M059J (cell line): ENCODE measurements at places on chromosomes 1 and 21.

- DNase-seq, result peak; percentile 50
Measured at GRCh38 chr21:34274001-34274400, 89.8 kb upstream of the KCNE2 start.

GRCh38 chr1:219666242-219666641 is 53.3 kb upstream of the ZC3H11B start:
- peak; percentile 62 for DNase-seq

GRCh38 chr1:72845381-72845780 is 563.0 kb upstream of the NEGR1 start:
- DNase-seq, result peak; percentile 4

DNA sequence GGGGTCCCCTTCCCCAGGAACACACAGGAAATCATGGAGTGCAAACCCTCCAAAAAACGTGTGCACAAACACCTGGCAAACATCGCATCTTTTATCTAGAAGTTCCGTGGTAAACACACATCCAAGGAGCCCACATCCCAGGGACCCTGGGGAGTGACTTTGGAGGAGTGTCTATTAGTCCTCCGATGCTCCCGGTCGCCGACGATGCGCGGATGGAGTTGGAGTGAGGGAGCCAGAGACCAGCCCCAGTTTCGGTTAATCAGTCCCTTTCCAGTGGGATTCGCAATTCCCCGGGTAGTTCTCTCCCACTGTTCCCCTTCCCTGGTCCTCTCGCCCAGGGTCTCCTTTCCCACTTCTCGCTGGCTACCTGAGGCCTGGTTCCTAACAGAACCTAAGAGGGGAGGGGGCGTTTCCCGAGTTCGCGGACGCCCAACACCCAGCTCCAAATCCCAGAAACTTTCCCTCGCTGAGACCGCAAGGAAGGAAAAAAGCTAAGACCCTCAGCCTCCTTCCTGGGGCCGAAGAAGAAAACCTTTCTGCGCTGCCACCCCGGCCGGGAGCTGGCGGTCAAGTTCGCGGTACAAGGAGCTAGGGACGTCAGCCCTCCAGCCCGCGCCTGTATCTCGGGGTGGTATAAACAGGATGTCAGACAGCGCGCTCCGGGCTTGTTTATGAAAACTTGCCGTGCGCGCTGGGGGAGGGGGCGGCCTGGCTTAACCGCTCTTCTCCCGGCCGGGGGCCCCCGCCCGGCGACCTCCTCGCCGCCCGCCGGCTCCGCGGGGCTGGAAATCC is 787 bp downstream of the JAK1 start:
- peak; percentile 77 for DNase-seq

DNA sequence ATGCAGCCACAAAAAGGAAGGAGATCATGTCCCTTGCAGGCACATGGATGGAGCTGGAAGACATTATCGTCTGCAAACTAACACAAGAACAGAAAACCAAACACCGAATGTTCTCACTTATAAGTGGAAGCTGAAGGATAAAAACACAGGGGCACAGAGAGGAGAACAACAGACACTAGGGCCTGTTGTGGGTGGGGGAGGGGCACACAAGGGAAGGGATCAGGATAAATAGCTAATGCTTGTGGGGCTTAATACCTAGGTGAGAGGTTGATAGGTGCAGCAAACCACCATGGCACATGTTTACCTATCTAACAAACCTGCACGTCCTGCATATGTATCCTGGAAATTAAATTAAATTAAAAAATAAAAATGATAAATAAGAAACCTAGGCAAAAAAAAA is 969.9 kb downstream of the TTLL7 start:
- DNase-seq, result no peak

DNA sequence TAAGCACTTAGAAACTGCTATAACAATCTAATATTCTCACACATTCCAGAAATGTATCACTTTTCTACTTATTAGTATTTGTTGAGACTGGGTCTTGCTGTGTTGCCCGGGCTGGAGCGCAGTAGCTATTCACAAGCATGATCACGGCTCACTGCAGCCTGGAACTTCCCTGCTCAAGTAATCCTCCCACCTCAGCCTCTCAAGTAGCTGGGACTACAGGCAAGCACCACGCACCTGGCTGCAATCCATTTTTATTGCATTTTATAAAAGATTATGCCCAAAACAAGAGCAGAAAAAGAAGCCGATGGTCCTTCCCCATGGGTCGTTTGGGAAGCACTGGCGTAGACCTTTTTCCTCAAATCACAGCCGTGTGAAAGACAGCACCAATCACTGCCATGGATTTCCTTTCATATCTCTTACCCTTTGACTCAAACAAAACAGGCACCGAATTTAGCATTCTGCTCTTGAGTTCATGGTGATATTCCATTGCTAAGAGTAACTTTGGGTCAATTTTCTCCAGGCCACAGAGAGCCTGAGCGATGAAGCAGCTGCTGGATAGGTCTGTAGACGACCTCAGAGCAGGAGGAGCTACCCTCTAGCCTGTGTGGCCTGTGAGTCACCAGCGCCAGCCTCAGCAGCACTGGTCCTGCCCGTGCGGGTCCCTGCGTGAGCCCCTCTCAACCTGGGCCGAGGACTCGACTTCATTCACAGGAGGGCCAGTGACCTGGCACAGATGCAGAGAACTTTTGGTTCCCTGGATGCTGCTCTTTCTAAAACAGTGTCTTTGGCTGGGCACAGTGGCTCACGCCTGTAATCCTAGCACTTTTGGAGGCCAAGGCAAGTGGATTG is 80.8 kb downstream of the PIK3CD start:
- no peak for DNase-seq

- no peak for DNase-seq
Measured at GRCh38 chr1:235935235-235936225, 68.8 kb upstream of the LYST start.

GRCh38 chr1:25556791-25557476 is 13.5 kb downstream of the LDLRAP1 start:
- peak; percentile 74 for DNase-seq

- DNase-seq, result no peak
Measured at GRCh38 chr1:162368451-162368850, 8.2 kb downstream of the SPATA46 start.

GRCh38 chr1:183185941-183186490 is at the start of gene LAMC2:
Gene LAMC2 (plus strand): TSS chr1:183186264. CDS start chr1:183186353, 89 bp downstream.
- DNase-seq, result no peak

DNA sequence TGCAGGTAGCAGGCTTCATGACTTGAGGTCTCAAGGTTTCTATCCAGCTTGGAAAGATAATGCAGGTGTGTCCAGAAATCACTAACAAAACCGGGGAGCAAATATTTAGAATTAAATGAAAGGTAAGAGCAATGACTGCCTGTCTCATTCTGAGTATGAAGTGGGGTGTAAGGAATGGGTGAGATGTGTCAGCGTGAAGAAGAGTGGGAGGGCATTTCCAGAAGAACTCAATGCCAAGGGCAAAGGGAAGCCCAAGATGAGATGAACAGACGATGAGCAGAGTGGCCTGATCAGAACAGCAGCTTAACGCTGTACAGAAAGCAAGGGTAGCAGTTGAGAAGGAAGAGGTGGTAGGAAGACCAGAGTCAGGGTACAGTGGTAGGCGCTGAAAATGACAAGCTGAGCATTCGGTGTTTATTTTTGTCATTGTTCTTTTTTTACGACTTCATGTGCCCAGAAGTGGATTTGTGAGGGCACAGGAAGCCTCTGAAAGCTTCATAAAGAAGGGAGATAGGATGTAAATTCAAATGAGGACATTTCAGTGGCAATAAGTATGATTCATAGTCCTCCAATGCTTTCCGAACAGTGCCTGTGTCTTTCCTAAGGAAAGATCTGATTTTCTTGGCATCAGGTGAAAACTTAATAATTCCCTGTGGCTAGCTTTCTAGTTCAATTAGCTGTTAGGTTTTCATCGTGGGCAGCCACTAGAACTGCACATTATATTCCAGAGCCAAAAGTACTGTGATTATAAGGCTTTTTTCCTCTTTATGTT is 190.5 kb downstream of the APP start:
- no peak for DNase-seq

DNA sequence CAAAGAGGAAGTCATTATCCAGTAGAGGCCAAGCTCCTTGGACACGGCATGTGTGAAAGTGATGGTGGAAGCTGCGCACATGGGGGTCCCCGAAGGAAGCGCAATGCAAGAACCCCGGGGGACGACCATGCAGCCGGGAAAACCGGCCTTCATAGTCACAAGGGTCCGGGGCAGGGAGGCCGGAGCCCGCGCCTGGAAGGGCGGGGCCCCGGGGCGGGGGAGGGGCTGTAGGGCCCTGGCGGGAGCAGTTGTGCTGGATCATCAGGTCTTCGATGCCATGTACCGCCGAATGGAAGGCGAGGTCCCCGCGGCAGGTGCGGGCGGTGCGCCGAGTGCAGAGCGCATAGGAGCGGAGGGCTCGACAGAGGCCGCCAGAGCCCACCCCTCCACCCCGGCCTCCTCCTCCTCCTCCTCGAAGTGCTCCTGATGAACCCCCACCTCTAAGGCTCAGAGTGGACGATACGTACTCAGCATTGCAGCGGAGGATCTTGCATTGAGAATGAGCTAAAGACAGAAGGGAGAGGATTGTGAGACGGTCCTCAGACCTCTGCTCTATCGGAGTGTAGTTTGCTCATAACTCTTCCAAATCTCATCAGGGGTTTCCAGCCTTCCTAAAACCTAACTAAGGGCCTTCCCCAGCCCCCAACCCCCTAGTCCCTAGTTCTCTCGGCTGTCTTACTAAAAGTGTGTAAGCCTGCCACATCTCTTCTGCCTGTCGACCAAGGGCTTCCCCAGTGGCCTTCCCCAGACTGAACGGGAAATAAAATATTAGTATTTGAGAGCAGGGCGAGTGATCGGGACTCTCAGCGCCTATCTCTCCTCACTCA is 2.1 kb downstream of the HJV start:
- no peak for DNase-seq

- DNase-seq, result peak; percentile 17
Measured at GRCh38 chr1:70017770-70018169, 187.6 kb downstream of the LRRC40 start.

GRCh38 chr1:235213752-235214151 is 52.7 kb upstream of the RBM34 start:
- DNase-seq, result no peak

DNA sequence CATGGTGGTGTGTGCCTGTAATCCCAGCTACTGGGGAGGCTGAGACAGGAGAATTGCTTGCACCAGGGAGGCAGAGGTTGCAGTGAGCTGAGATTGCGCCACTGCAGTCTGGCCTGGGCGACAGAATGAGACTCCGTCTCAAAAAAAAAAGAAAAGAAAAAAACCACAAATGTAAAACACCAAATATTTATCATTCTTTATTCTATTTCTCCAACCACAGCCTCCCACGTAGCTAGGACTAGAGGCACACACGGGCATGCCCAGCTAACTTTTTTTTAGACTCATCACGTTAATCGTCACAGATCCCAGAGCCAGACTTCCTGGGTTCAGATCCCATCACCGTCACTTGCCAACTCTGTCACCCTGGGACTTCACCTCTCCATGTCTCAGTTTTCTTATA is 13.5 kb downstream of the DNAJC16 start:
- peak; percentile 17 for DNase-seq

GRCh38 chr1:21344750-21345443 is 54.6 kb upstream of the ECE1 start:
- DNase-seq, result peak; percentile 40

GRCh38 chr1:227947386-227947675 is 401 bp downstream of the WNT9A start:
- DNase-seq, result no peak

DNA sequence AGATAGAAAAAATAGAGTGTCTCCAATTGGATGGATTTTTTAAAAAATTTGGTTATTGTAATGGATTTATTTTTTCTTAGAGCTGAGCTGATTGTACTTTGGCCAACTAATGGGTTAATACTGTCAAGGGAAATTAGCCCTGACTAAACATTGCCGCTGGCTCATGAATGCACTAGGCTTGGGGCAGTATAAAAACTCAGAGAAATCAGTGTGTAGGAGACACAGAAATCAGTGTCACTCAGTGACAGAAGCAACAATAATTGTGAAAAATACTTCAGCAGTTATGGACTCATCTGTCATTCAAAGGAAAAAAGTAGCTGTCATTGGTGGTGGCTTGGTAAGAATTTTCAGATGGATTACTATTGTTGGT is at the start of gene KMO:
TSS of gene KMO (plus strand) at position 217 of the 370 bp plus-strand sequence. CDS start at position 284, 67 bp downstream.
- DNase-seq, result peak; percentile 41

- peak; percentile 58 for DNase-seq
Measured at GRCh38 chr1:205766038-205766437, 9.2 kb downstream of the RAB29 start.

DNA sequence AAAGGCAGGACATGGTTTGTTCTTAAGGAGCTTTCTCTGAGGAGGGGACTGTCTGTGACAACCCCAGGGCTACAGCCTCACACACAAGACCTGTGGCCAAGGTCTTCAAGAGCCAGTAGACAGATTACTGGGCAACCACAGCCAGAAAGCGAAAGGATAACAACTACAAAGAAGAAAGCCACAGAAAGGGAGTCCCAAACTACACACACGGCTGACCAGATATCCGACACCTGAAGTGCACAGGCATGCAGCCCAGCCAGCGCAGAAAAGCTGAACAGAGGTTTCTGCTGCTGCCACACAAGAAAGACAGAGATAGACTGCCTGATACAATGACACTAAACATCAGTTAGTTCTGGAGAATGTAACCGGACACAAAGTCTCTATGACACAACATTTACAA is 21.4 kb upstream of the NADK start:
- no peak for DNase-seq

DNA sequence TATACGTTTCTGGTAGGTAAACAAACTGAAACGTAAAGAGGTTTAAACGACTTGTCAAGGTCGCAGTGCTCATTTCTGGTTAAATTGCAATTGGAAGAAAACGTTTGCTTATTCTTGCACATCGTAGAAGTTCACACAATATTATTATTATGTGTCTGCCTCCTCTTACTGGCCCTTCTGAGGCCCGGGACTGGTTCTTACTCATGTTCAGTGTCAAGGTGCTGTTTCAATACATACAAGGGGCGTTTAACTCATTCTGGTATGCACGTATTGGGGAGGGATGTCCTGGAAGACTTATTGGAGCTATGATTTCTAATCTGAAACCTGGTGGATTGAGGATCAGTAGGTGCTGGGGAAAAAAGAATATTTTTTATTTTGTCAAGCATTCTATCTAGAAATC is 932 bp downstream of the RPF1 start:
- peak; percentile 20 for DNase-seq

- DNase-seq, result no peak
Measured at GRCh38 chr1:8516278-8516777, 198.4 kb downstream of the SLC45A1 start.

- DNase-seq, result no peak
Measured at GRCh38 chr1:204712708-204713430, 27.3 kb upstream of the LRRN2 start.

DNA sequence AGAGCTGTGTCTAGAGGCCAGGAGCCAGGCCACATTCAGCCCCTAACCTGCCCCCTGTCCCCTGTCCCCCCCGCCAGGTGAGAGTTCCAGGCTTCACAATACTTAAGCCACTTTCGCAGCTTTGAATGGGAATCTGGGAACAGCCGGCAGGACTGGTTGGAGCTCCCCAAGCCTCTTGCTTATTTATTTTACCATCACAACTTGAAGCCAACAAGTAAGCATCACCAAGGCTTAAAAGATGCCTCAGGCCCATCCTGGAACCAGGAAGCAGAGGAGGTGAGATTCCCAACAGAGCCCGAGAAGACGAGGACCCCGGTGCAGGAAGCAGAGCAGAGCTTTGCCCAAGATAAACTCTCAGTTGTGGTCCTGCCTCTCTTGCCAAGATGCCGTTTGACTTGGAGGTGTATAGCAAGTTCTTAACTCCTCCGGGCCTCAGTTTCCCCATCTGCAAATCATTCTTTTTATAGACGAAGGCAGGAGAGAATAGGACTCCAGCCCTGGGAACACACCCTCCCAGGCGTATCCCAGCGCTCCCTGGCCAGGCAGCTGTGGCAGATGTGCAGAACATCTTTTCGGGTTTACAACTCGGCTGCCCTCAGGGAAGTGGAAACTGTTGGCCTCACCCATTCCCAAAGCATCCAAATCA is 66.8 kb upstream of the SLC25A33 start:
- no peak for DNase-seq

- no peak for DNase-seq
Measured at GRCh38 chr1:6128276-6129081, 51.6 kb downstream of the CHD5 start.
